ENCODE measurements at places on chromosomes 7 and 10. TPM values are rescaled to one million over a fixed set of nuclear protein-coding genes. Genes with fewer than 3 reads are reported as not detected.
A peak's percentile ranks its signal among the peaks of the same experiment; 100 is the strongest.

DNA sequence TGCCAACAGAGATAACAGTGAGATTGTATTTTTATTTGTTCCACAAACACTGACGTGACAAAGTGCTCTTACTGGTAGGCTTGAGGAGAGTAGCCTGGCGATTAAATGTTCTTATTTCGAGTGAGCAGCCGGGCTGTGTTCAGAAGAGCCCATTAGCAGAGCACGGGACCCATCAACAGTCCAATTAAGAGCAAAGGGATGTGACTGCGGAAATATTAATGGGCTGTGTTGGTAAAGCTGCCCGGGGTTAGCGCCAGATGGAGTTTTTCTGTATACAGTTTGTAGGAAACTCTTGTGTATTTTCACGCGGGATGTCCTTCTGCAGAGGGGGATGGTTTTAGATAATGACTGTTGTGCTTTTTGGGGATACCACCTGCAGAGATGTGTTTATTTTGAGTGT lies 104.3 kb downstream of the KIAA1217 start:
- no peak for DNase-seq
- no peaks in the 10 kb centered on the region for H3K36me3 ChIP-seq
- H3K27ac ChIP-seq, result no peak overlapping the region
- no peaks in the 10 kb centered on the region for H3K4me1 ChIP-seq
- H3K27me3 ChIP-seq, result no peaks in the 10 kb centered on the region
- H3K4me3 ChIP-seq, result no peak overlapping the region

COL17A1 gene
- not detected for total RNA-seq

SEMA3E gene
- 1.6 TPM for total RNA-seq

DNA sequence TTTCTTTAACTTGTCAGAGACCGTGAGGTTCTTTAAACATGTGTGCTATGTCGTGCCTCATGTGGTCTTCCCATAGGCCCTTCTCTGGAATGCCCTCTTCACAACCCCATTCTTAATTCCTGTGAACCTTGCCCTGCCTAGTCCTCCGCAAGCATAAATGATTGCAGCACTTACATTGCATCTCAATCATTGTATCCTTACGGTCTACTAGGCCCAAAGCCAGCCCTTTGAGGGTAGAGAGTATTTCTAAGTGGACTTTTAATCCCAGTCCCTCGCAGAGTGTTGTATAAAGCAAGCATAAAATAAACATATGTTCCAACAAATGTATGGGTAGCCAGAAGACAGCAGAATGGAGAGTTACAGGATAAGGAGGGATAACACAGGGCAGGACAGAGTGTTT lies 92.1 kb upstream of the FAM133B start:
- H3K4me1 ChIP-seq, result no peaks in the 10 kb centered on the region
- no peaks in the 10 kb centered on the region for H3K27me3 ChIP-seq
- no peak for DNase-seq
- no peaks in the 10 kb centered on the region for H3K36me3 ChIP-seq
- H3K27ac ChIP-seq, result peak overlapping the region; percentile 17

SSBP1 gene
- 76.8 TPM for total RNA-seq

DNA sequence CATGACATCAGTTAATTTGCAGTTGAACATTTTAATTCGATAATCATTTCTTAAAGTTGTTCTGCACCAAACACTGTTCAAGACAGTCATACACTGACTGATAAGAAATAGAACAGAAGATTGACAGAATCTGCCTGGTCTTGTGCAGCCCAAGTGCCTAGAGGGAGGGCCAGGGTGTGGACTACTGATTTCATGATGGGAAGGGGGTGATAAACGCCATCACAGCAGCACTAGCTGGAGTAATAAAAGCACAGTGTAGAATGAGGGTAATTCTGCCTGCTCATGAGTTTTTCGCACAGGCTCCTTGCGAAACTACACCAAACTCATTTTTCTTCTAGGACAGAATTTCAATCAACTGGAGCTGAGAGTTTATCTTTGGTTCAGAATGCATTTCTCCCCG lies 270.1 kb downstream of the ARL4A start:
- H3K27me3 ChIP-seq, result no peaks in the 10 kb centered on the region
- H3K36me3 ChIP-seq, result no peaks in the 10 kb centered on the region
- no peak overlapping the region for H3K27ac ChIP-seq
- no peaks in the 10 kb centered on the region for H3K4me1 ChIP-seq
- no peak for DNase-seq

- H3K36me3 ChIP-seq, result no peaks in the 10 kb centered on the region
- H3K4me1 ChIP-seq, result peaks cover 52% of the 10 kb centered on the region
- peak; percentile 81 for DNase-seq
- H3K4me3 ChIP-seq, result peak overlapping the region; percentile 48
Observed at GRCh38 chr7:92698237-92698841, 108.1 kb upstream of the FAM133B start.

OPN4 gene
- not detected for total RNA-seq

GRCh38 chr7:100356416-100357068 lies 1.4 kb upstream of the PILRB start:
- H3K36me3 ChIP-seq, result peaks cover 17% of the 10 kb centered on the region
- no peak for DNase-seq
- no peak overlapping the region for H3K4me3 ChIP-seq
- no peaks in the 10 kb centered on the region for H3K4me1 ChIP-seq

DNA sequence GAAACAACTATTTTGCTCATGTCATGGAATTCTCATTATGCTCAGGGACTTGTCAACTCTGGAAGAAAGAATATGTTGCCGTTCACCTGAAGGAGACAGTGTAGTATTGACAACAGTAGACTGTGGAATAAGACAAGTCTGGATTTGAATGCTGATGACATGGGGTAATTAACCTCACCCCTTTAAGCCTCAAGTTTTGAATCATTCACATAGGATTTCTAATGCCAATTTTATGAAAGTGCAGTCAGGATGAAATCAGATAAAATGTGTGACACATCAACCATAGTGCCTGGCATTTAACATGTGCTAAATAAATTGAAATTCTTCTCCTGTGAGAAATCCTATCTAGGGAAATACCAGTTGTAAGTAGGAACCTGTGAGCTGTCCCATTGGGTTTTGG lies 305.8 kb downstream of the KIF20B start:
- no peaks in the 10 kb centered on the region for H3K27me3 ChIP-seq
- H3K4me1 ChIP-seq, result no peaks in the 10 kb centered on the region
- H3K4me3 ChIP-seq, result no peak overlapping the region
- no peaks in the 10 kb centered on the region for H3K36me3 ChIP-seq

- no peak overlapping the region for H3K4me3 ChIP-seq
- 0 out of 2 replicates have a peak, but pooled peaks cover 6% of the 10 kb centered on the region for H3K4me1 ChIP-seq
- no peaks in the 10 kb centered on the region for H3K27me3 ChIP-seq
- DNase-seq, result no peak
- H3K36me3 ChIP-seq, result no peaks in the 10 kb centered on the region
Observed at GRCh38 chr7:24130631-24131030, 153.4 kb upstream of the NPY start.

UNCX gene
- total RNA-seq, result not detected

DNA sequence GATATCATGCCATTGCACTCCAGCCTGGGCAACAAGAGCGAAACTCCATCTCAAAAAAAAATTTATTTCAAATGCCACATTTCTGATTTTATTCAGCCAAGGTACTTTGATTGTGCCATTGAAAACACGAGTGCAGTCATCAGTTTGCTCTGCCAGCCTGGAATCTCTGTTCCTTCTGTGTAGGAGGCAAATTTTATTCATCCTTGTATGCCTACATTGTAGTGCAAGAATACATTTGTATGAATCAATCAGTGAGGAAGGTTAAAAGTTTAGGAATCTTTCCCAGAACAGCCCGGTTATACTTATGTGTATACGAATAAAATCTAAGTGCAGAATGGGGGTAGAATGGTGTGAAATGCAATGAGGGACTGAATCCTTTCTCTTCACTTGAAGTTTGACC lies 886 bp upstream of the TET1 start:
- H3K4me1 ChIP-seq, result peaks cover 21% of the 10 kb centered on the region
- H3K36me3 ChIP-seq, result no peaks in the 10 kb centered on the region
- peak; percentile 51 for DNase-seq
- no peak overlapping the region for H3K27ac ChIP-seq

- H3K27me3 ChIP-seq, result no peaks in the 10 kb centered on the region
- no peak overlapping the region for H3K4me3 ChIP-seq
- no peaks in the 10 kb centered on the region for H3K4me1 ChIP-seq
- no peak for DNase-seq
Observed at GRCh38 chr10:4607681-4608080, 218.3 kb upstream of the AKR1E2 start.

- H3K36me3 ChIP-seq, result peaks cover 83% of the 10 kb centered on the region
- DNase-seq, result no peak
- H3K4me1 ChIP-seq, result no peaks in the 10 kb centered on the region
- H3K27me3 ChIP-seq, result no peaks in the 10 kb centered on the region
- H3K27ac ChIP-seq, result no peak overlapping the region
Observed at GRCh38 chr10:3163879-3164278, 8.7 kb downstream of the PITRM1 start.

DNA sequence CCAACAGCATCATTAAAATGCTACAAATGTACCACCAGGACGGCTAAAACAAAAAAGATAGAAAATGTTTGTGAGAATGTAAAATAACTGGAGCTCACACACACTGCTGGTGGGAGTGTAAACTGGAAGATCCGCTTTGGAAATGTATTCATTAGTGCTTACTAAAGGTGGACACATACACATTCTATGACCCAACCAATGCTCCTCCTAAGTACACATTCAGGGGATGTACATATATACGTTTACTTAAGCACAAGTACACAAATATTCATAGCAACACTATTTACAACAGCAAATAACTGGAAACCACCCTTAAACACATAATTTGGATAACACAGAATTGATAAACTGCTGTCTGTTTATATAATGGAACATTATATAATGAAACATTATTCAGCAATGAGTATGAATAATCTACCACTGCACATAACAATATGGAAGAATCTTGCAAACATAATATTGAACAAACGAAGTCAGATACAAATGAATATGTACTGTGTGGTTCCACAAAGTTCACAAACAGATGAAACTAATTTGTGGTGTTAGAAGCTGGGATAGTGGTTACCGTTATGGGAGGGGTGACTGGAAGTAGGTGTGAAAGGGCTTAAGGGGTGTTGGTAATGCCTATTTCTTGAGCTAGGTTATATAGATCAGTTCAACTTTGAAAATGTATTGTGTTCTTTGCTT lies 52.1 kb downstream of the STRA8 start:
- DNase-seq, result no peak
- no peaks in the 10 kb centered on the region for H3K27me3 ChIP-seq
- no peaks in the 10 kb centered on the region for H3K36me3 ChIP-seq

- DNase-seq, result no peak
- no peaks in the 10 kb centered on the region for H3K4me1 ChIP-seq
- H3K27ac ChIP-seq, result no peak overlapping the region
- no peaks in the 10 kb centered on the region for H3K36me3 ChIP-seq
Observed at GRCh38 chr7:116924741-116925140, 28.6 kb upstream of the ST7 start.

- no peak overlapping the region for H3K4me3 ChIP-seq
- DNase-seq, result no peak
- H3K27ac ChIP-seq, result no peak overlapping the region
- H3K36me3 ChIP-seq, result no peaks in the 10 kb centered on the region
Observed at GRCh38 chr7:30989824-30990672, 26.3 kb downstream of the GHRHR start.

LRMDA gene
- total RNA-seq, result 0.13 TPM

DNA sequence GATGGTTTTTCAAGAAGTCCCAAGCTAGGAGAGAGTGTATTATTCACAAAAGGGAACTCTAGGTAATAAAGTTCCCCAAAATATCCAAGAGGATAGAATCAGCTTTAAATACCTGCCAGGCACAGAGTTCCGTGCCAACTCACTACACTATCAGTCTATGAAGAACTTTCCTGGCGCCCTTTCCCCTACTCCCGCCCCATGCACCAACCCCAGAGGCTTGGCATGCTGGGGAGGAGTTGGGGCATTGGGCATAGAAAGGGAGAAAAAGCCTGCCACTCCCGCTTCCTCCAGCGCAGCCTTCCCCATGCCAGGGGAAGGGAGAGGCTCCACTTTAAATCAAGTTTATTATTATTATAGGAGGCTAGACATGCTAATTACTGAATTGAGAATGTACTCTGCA lies 54.9 kb downstream of the ZNF800 start:
- no peak for DNase-seq
- H3K27ac ChIP-seq, result no peak overlapping the region
- no peaks in the 10 kb centered on the region for H3K4me1 ChIP-seq
- H3K36me3 ChIP-seq, result no peaks in the 10 kb centered on the region

DNA sequence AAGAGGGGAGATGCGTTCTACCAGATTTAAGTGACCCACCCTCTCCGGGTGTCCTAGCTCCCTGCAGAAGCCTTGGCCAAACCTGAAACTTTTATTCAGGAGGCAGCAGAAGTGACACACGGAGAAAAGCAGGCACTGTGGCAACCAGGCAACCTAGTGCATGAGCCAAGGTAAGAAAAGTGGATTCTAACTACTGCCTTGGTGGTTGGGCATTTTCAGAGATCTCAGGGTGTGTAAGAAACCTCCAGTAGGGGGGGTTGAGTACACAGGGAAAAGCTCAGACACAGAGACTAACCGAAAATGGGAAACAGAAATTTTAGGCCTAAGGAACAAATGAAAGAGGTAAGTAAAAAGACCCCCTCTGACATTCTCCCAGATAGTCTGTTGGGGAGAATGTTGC lies 645.7 kb downstream of the ANKRD7 start:
- no peaks in the 10 kb centered on the region for H3K27me3 ChIP-seq
- H3K36me3 ChIP-seq, result no peaks in the 10 kb centered on the region

DNA sequence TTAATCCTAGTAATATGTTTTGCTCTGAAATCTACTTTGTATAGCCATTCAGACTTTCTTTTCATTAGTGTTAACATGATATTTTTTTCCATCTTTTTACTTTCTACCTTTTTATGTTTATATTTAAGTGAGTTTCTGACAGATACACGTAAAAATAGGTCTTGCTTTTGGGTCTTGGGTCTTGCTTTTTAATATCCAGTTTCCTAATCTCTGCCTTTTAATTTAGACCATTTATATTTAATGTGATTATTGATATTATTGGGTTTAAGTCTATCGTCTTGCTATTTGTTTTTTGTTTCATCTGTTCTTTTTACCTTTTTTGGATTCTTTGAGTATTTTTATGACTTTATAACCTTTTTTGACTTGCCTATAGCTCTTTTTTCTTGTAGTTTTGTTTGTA lies 7.9 kb downstream of the PHTF2 start:
- no peaks in the 10 kb centered on the region for H3K36me3 ChIP-seq
- H3K27me3 ChIP-seq, result no peaks in the 10 kb centered on the region
- no peak overlapping the region for H3K27ac ChIP-seq
- DNase-seq, result no peak
- no peak overlapping the region for H3K4me3 ChIP-seq

DNA sequence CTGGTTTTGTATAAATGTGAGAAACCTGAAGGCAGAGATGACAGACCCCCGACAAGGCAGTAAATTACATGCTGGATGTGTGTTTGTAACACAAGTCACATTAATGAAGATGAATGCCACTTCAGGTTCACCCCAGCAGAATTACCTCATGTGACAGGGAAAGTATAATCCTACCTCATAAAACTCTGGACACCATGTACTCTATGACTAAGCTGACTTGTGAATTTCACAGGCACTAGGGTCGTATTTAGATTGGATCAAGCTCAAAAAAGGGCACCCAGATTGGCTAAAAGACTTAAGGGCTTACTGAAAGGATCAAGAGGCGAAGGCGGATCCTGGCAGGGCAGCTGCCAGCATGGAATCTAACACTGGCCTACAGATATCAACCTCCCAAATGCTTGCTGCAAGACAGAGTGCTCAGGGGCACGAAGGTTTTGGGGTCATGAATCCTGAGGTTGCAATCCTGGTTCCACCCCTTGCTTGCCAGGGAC lies 161.4 kb downstream of the PIP4K2A start:
- H3K27ac ChIP-seq, result no peak overlapping the region
- no peaks in the 10 kb centered on the region for H3K27me3 ChIP-seq
- DNase-seq, result peak; percentile 7
- peaks cover 11% of the 10 kb centered on the region for H3K4me1 ChIP-seq
- H3K36me3 ChIP-seq, result peaks cover 4% of the 10 kb centered on the region
- no peak overlapping the region for H3K4me3 ChIP-seq

GRCh38 chr7:142968229-142968628 lies 6.1 kb upstream of the KEL start:
- no peaks in the 10 kb centered on the region for H3K27me3 ChIP-seq
- H3K4me3 ChIP-seq, result no peak overlapping the region
- H3K4me1 ChIP-seq, result no peaks in the 10 kb centered on the region

All from GM23248 (cell line).